ENCODE measurements at places on chromosomes 3 and 15.

DNA sequence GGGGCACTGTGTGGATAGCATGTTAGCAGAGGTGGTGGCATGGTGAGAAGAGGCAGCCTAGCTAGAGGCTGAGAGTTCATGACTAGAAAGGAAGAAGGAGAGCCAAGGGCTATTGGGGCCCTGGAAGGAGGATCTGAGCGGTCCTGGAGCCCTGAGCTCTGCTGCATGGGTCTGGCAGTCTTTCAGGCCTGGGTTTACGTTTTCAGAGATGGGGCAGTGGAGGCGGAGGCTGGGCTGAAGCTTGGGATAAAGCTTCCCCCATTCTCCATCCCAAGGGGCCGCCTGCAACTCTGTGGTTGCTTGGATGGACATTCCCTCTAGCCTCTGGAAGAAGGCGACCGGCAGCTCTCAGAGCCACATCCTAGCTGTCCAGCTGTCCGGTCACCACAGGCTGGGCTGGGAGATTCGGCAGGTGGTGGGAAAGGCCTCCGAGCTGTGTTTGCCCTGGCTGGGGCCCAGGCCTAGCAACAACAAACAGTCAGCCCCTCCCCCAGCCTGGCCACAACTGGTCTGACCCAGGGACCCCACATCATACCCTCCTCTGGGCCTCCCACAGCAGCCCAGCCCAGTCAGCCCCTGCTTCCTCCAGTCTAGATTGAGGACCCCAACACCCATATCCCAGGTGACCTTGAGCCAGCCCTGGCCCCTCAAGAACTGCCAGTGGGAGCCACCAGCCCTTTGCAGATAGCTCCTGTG lies 1.8 kb upstream of the SLC38A3 start:
- DNase-seq: no peak

DNA sequence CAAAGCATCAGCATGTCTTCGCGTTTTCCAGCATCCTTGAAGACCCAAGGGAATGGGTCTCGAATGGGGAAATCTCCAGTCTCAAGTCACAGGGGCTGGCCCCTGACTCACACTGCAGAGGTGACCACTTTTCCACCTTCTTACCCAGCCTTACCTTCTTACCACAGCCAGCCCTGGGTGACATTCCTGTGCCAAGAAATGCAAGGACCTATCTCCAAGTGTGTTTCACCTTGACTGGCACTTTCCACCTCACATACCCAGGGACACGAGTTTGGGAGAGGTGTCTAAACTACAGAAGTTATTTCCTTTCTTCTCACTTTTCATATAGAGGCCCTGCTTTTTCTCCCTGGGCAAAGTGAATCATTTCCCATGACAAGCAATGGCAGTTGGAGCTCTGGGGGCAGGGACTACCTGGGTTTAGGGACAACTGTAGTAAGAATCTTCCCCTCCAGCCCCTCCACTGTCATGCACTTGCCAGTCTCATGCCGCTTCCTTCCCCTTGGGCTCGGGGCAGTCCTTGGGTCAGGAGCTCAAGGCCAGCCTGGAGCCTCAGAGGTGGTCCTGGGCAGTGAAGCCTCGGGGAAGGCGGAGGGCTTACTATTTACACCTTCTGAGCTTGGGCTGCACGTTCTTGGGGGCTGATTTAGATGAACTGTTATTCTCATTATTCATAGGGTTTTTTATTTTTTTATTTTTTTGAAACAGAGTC lies 16.8 kb downstream of the PAQR5 start:
- DNase-seq: no peak

DNA sequence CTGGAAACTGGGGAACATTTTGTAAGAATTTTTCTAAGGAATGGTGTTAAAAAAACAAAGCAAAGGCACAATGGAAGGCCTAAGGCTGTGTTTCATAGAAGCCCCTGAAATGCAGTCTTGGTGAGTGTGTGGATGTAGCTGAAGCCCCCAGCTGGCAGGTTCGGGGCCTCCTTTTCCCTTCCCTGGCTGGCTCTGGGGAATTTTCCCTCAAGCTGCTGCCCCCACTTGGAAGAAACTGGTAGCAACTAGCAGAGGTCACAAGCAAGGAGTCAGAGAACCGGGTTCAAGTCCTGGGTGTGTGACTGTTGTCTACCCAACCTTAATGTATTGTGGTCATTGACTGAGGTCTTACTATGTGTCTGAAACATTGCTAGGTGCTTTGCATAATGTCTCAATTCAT lies 85.3 kb upstream of the MYZAP start:
- DNase-seq: no peak

GRCh38 chr3:129747992-129748391 lies 141.5 kb upstream of the PLXND1 start:
- DNase-seq: no peak

DNA sequence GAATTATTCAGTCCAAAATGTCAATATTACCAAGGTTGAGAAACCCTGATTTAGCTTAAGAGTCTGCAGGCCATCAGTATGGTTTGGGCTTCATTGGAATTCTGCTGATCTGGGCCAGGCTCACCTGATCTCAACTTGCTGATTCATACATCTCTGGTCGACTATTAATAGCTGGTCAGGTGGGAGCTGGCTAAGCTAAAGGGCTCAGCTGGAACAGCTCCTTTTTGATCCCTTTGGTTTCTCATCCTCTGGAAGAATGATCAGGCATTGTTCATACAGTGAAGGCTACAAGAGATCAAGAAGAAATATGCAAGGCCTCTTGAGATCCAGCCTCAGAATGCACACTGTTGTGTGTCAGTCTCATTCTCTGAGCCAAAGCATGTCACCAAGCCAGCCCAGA lies 123.3 kb upstream of the MME start:
- no peak for DNase-seq

GRCh38 chr3:68483041-68483440 lies 449.3 kb downstream of the TAFA4 start:
- no peak for DNase-seq

GRCh38 chr3:160369784-160370183 lies 29.2 kb downstream of the IFT80 start:
- no peak for DNase-seq

DNA sequence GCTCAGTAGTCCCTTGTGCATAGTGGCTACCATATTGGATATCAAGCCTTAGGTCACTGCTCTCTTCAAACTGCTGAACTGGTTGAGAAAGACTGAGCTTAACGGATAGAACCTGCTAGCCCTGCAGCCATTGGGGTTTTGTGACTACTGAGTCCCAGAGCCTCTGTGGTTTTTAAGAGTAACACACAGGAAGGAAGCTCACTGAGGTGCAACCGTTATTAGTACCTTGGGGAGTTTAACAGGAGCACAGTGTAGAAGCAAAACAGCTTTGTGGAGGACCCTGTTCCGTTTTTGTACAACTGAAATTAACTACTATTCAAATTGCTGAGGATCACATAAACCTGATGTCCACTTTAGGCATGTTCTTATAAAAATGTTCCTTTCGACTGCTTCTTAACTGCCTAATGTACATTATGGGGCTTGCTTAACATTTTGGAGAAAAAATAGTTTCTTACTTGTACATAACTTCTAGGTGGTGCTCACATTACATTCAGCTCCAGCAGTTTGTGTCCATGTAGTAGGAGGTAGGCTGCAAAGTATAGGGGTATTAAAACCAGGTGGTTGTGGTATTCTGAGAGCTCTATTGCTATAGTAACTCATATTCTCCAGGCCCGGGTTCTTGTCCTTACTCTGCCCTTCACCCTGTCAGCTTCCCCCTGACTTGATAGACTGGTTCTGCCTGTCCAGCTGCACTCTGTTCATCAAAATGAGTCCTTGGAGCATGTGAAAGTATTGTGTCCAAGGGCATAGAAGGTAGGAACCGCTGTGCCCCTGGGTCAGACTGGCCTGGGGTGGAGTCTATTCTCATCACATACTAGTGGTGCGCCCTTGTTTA lies 17.3 kb downstream of the PXK start:
- DNase-seq: no peak

DNA sequence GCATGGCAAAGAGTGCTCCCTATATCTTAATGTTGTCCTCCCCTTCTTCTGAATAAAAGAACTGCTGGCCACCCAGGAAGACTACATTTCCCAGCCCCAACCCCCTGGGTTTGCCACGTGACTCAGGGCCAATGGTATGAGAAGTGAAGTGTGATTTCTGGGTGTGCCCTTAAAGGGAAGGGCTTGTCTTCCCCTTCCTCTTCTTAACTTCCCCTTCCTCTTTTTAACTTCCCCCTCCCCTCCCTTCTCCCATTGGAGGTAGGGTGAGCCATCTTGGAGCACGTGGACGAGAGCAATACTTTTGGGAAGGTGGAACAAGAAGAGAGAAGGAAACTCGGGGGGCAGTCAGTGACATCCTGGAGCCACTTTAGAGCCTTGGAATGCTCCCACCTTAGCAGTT lies 6.8 kb upstream of the KBTBD12 start:
- no peak for DNase-seq

- DNase-seq: no peak
Measured at GRCh38 chr3:119570229-119570628, 9.1 kb upstream of the ADPRH start.

DNA sequence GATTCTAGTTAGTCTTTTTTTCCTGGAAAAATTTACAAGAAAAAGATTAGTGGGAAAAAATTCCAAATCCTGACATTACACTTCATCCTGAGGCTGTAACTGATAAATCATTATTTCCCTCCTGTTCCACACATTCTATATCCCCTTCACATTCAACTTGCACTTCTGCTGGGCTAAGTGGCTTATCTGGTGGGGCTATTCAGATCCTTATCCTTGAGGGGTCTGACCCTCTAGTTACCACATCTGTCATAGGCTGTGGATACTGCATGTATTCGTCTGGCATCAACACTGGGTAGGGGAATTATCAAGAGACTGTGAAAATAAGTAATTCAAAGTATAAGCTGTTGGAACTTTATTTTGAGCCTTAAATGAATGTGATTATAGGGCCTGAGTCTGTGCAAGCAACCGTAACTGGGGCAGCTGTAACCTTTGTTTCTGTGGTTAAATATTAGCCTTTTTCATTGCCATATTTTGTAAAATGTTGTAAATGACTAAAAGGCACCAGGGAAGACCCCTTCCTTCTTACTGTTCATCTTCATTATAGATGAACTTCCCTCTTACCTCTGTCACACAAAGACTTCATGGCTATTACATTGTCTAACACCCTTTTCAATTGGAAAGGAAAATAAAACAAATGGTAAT lies 28.0 kb upstream of the TEX9 start:
- DNase-seq: no peak

DNA sequence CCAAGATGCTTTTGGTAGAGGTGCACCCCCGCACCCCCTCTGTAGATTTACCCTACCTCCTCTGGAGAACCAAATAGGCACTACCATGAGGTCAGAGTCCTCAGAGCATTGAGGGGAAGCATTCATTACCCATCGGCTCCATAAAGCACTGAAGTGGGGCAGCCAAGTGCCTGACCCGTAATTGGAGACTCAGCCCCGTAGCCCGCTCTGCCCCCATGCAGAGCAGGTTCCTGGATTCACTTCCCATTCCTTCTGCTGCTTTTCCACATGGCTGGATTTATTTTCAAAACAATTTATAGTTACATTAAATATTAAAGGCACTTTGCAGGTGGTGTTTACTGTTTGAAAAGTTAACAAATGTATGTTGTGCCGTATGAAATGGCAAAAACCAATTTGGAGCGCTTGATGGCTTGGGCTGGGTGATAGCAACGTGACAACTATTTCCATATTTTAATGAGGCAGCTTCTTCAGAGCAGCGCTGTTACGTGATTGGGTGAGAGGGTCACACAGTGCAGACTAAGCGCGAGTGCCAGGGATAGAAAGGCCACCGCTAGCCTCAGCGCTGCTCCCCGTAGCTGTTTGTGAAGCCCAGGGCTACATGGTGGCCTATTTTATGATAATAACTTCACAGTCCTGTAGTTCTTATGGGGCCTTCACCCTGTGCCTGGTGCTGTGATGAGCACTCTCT lies 373.8 kb upstream of the PROK2 start:
- DNase-seq: no peak

GRCh38 chr3:182969277-182969676 lies 11.1 kb downstream of the DCUN1D1 start:
- DNase-seq: no peak

DNA sequence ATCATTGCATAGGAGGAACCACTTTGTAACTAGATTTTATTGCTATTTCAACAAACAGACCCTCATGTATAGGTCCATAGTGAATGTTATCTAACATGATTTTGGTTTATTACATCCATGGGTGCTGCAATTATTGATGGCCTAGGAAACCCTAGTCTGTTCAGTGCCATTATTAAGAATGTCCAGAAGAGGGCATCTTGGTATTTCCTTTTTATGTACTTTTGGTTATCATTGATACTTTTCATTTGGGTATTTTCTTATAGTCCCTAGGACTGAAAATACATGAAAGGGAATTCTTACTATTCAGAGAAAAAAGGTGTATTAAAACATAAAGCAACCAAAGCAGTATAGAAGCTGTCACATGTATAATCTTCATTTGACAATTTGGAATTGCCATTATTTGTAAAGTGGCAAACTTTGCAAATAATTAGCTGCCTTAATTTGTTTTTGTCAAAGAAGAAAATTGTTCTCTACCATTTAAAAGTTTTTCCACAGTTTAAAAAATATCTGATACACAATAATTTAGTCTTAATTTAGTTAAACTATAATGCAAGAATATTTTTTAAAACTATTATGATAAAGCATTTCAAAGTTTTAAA lies 48.7 kb downstream of the CNOT10 start:
- no peak for DNase-seq

- DNase-seq: no peak
Measured at GRCh38 chr15:89963301-89964231, 37.6 kb upstream of the ZNF710 start.

GRCh38 chr15:75760704-75761435 lies 48.2 kb upstream of the CSPG4 start:
- no peak for DNase-seq

- DNase-seq: no peak
Measured at GRCh38 chr3:114418107-114418506, 124.3 kb downstream of the TIGIT start.

Data from left ventricle myocardium superior (tissue), 1 donor.